T-cell (primary cell): ENCODE measurements at places on chromosomes 11 and 22.

GRCh38 chr11:76854709-76855108 lies 6.0 kb upstream of the ACER3 start:
- no peak for DNase-seq

DNA sequence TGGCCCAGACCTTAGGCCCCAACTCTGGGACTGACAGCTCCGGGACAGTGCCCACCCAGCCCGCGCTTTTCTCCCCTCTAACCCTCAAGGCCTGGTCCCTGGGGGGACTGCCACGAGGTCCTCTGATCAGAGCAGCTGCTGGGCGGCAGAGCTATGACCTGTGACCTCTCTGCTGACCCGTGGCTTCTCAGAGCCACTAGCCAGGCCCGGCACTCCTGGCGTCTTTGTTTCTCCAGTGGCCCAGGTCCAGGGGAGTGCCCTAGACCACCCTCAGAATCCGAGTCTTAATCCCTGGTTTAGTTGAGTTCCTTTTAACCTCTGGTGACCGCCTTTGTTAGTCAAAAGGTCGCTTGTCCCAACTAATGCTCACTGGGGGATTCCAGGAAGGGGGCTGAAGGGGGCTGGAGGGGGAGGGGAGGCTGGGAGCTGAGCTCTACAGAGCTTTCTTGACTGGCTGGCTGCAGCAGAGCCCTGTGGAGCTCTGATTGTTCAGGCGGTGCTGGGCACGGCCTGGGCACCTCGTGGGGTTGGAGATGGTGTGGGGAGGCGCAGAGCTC lies 1.2 kb downstream of the FBLN1 start:
- no peak for DNase-seq

DNA sequence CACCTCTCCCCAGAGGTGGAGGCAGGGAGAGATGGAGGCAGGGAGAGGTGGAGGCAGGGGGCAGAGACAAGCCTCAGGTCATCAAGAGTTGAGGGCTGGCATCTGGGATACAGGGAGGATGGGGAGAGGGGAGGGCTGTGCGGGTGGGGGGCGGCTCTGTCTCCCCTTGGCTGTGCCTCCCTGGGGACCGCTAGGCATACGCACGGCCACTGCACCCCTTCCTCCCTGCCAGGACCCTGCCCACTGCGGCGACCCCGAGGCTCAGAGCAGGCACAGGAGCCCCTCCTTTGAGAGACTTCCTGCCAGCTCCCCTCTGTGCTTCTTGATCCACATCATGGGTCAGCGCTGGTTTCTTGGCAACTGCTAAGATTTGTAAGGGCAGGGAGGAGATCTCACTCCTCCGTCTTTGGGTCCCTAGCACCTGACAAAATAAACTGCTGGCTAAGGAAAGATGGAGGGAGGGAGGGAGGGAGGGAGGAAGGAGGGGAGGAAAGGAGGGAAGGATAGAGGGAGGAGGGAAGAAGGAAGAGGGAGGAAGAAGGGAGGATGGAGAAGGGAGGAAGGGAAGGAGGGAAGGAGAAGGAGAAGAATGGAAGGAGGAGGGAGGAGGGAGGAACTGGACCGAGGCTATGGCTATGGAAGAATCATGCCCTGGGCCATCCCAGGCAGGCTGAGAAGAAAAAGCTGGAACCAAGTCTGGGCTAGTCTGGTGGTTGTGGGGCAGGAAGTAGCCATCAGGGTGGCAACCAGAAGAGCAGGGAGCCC lies 18.5 kb downstream of the PRR33 start:
- no peak for DNase-seq

DNA sequence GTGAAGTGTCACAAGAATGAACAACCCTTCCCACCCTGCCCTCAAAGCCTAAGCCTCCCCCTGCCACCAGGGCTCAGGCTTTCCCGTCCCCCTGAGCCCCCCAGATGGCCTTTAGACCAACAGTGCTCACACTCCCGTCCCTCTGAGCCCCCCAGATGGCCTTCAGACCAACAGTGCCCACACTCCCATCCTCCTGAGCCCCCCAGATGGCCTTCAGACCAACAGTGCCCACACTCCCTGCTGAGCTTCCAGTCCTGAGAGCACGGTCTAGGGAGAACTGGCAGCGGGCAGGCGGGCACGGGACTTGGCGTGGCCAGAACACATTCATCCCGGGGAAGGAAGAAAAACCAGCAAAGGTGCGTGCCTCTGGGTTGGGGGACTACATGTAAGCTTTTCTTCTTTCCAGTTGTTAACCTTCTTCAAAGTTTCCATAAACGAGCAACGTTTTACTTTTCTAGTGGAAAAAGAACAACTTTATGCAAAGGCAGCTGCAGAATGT lies 2.5 kb downstream of the MRGPRG start:
- DNase-seq: no peak

- no peak for DNase-seq
Measured at GRCh38 chr22:39097098-39098020, at the start of gene APOBEC3H. APOBEC3H (plus strand) TSS chr22:39097244; CDS start chr22:39100279, 3,035 bp downstream.

GRCh38 chr11:95716266-95716665 lies 73.3 kb downstream of the FAM76B start:
- DNase-seq: no peak
